ENCODE measurements at places on chromosomes 7 and 10.

- no peak for DNase-seq
These were observed 646.2 kb upstream of the C7orf33 start for GRCh38 chr7:147944321-147944720.

- DNase-seq, result no peak
These were observed 103.0 kb upstream of the LSM8 start for GRCh38 chr7:118080947-118081346.

DNA sequence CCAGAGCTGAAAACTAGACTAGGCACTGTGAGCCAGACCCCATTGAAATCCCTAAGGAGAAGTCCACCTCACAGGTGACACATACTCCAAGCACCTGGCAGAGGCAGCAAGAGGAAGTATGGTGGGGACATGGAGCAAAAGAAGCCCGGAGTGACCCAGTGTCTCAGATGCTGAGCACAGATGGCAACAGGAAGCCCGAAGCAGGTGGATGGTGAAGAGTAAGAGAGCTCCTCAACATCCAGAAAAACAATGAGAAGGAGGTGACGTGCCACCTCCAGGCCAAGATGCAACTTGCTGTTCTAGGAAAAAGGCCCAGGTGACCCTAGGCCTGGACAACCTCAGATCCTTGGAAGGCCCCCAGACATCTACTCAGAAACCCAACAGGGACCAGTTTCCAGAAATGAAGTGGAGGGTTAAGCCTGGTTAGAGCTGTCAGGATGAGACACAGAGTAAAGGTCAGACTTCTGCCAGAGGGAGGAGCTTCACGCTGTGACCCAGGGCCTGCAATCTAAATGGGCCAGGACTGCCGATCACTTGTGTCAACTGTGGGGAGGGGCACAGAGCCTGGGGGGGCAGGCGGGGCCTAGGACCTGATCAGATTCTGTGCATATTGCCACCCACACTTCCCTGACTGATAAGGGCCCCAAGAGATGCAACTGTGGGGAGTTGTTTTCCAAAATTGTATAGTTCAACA, 2.4 kb upstream of the COBL start:
- DNase-seq, result no peak

GRCh38 chr10:27743877-27744801, 1.5 kb downstream of the MKX start:
- no peak for DNase-seq

DNA sequence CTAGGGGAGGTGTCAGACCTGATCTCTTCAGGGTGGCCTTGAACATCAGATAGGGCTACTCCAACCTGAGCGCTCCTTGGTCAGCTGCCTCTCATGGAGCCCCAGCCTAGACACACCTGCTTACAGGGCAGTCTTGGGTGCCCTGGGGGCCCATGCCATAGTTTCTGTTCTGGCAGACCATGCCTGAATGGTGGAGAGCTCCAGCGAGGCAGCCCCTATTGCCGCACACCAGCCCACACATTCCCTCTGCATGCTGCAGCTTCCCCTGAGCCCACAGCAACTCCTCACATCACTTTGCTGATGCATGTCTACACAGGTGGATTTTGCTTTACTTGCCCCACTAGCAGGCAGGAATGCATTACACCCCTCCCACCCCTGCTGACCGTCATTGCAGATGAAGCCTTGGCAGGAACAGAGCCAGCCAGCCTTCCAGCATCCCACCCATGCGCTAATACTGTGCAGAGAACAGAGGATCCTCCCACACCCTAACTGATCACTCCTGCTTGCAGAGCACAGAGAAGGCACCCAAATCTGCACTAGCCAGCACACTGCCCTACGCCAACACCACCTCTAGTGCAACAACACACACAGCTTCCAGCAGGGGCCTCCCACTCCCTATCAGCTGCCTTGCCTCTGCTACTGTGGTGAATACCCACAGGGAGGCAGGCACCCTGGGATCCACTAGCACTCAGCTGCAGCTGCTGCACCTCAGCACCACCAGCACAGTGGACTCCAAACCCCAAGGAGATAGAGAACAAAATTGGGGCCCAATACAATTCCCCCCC, 43.0 kb upstream of the GRM3 start:
- no peak for DNase-seq

- DNase-seq, result peak; percentile 21
These were observed 907 bp upstream of the IFRD1 start for GRCh38 chr7:112449353-112449752.

GRCh38 chr10:92419740-92420545, 129.0 kb downstream of the MARCHF5 start:
- peak; percentile 18 for DNase-seq

- DNase-seq, result no peak
These were observed 144.0 kb downstream of the RPS24 start for GRCh38 chr10:78177491-78178185.

DNA sequence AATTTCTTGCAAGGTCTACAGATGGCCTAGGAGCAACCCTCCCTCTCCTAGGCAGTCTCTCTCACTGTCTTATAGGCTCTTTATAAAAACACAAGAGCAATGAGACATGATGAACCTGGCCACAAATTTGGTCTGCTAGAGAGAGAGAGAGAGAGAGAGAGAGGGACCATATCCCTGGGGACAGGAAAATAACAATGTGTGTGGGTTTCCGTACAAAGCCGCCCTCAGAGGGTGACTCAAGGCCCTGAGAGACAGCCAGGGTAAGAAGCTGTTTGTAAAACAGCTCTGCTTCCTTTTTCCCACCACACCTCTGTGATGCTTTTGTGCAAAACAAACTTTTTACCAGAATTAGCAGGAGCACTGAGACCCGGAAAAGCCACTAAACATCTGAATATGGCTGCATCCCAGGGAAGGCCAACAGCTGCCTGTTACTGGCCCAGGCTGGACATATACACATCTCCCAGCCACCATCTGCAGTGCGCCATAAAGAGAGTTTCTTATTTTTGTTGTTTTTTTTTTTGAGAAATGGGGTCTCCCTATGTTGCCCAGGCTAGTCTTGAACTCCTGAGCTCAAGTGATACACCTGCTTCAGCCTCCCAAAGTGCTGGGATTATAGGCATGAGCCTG, 18.4 kb downstream of the GIMAP5 start:
- peak; percentile 81 for DNase-seq

Data from CD4-positive, alpha-beta T cell treated with Interleukin-4 for 1 hour (primary cell).